ENCODE measurements at places on chromosomes 3 and 15.

DNA sequence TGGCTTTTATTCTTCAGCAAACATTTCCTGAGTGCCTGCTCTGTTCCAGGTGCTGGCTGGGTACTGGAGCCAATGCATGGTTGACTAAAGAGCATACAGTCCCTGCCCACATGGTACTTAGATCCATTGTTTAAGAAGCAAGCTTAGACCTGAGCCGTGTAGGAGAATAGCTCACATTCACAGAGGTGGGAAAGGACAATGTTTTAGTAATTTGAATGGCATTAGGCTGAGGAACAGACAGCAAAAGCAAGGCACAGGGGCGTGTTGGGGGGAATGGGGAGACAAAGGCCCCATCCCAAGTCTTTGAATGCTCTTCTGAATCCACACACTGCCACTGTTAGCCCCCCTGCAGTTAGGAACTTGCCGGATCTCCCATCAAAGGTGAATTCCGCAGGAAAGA is 388.2 kb upstream of the RGMA start:
- DNase-seq: no peak

- no peak for DNase-seq
Observed at GRCh38 chr15:40239693-40240618, 1.1 kb downstream of the PAK6 start.

DNA sequence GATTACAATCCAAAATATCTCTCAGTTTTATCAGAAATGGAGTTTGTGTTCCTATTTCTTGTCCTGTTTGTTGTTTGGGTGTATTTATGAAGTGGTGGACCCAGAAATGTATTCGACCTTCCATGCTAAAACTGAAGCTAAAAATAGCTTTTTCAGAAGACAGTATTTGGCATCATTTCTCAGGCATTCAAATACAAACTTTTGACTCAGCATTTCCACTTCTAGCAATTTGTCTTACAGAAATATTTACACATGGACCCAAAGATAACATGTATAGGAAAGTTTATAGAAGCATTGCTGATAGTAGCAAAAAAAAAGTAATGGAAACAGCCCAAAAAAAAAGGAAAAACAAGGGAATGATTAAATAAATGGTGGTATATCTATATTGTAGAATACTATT is 156.3 kb downstream of the HCN4 start:
- DNase-seq: no peak

GRCh38 chr3:185144784-185145183 is 8.1 kb downstream of the C3orf70 start:
- DNase-seq: no peak

DNA sequence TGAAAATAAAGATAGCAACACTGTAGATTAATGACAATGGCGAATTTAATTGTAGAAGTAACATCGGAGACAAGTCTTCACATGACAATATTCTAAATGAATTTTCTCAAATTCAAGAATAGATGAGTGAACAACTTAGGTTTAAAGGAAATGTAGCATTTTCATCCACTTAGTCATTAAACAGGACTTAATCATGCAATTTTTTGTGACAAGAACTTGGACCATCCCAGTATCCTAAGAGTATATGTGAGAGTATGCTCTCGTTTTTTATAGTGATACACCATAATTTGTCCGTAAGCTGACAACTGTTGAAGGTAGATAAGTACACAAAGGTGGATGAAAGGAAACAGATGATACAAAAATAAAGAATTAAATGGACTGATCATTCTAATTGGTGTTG is 81.5 kb downstream of the DLG1 start:
- no peak for DNase-seq

GRCh38 chr3:4672725-4673275 is 179.7 kb downstream of the ITPR1 start:
- no peak for DNase-seq

DNA sequence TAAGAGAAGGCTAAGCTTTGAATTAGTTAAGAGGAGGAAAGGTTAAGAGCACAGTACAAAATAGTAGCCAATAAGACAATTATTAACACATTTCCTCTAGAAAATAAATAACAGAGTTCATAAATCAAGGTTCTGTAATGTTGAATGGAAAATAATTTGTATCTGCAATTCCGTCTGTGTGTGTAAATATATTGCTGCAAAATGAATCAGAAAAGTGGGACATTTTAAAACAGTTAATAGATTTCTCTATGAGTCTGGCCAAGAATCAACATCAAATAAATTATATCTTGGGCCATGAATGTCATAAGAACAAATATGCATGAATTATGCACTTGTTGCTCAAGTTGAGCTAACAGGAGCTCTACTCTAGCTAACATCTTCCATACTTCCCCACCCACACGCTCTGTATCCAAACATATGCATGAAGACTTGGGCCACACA is 14.2 kb upstream of the SUCNR1 start:
- no peak for DNase-seq

DNA sequence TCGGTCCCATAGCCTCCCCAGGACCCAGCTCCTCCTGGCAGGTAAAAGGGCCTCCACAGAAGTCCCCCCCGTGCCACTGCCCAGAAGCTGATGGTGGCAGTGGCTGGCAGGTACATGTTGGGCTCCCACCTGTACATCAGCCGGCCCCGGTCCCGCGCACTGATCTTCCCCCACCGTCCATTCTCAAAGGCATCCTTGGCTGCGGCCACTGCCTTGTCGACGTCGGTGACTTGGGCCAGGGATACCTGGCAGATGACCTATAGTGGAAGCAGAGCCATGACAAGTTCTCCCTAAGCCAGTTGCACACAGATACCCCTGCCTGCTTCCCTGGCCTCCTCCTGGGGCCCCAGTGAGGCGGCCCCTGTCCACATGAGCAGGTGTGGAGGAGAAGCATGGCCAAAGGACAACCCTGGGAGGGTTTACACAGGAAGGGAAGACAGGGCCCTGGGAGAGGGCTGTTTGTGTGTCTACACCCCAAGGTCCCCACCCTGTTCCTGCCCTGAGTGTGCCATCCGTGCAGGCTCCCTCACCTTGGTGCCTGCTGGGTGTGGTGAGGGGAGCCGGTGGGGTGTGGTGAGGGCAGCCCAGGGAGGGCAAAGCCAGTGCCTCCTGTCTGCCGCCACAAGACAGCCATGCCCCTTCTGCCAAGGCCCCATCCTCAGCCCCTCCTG is 44.8 kb downstream of the ALDH1L1 start:
- no peak for DNase-seq

GRCh38 chr3:21464746-21465145 is 286.3 kb downstream of the ZNF385D start:
- DNase-seq: no peak

DNA sequence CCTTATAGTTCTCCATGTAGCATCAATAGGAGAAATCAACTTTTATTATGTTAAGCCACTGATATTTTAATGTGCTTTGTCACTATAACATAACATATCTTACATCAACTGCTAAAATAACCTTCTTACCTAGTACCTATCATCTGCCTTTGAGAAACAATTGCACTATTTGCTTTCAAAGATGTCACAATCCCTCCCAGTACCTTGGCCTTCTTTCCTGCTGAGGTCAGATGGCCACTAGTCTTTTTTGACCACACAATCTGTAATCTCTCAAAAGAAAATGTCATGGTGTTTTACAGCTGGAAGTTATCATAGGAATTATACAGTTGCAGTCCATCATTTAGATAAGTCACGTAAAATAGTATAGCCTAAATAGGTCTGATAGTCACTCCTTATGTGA is 247.5 kb upstream of the SLITRK3 start:
- DNase-seq: no peak

- no peak for DNase-seq
Observed at GRCh38 chr15:73366766-73367623, 1.8 kb downstream of the HCN4 start.

DNA sequence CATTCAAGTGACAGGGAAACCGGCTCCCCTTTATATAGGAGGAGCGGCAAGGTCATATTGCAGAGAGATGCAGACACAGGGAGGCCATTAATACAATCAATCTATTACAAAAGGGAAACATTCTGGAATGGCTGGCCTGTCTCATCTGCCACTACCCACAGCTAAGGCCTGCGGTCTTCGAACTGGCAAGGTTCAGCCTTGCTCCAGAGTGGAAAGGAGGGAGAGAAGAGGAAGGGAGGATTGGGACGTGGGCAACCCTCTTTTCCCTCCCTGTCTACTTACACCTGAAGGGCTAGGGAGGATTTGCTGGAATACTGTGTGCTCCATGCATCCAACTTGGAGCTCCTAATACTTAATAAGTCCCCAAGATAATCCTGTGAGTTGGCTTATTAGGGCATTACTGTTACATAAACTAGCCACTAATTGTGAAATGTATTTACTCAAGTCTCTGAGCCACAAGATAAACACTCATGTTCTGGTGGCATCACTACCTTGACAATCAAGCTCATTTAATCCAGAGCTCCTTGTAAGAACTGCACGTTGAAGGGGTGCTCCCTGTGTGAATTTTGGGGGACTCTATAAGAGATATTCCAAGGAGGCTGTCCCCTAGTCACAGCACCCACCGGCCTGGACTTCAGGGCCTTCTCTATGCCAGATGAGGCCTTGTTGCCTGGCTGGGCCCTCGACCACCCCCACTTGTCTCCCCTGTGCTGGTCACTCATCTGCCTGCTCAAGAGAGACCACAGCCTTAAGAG is 19.7 kb upstream of the CCDC174 start:
- DNase-seq: no peak

GRCh38 chr3:125050488-125051090 is 5.2 kb downstream of the HEG1 start:
- DNase-seq: no peak

- DNase-seq: no peak
Observed at GRCh38 chr15:64883997-64884511, 27.6 kb upstream of the ANKDD1A start.

DNA sequence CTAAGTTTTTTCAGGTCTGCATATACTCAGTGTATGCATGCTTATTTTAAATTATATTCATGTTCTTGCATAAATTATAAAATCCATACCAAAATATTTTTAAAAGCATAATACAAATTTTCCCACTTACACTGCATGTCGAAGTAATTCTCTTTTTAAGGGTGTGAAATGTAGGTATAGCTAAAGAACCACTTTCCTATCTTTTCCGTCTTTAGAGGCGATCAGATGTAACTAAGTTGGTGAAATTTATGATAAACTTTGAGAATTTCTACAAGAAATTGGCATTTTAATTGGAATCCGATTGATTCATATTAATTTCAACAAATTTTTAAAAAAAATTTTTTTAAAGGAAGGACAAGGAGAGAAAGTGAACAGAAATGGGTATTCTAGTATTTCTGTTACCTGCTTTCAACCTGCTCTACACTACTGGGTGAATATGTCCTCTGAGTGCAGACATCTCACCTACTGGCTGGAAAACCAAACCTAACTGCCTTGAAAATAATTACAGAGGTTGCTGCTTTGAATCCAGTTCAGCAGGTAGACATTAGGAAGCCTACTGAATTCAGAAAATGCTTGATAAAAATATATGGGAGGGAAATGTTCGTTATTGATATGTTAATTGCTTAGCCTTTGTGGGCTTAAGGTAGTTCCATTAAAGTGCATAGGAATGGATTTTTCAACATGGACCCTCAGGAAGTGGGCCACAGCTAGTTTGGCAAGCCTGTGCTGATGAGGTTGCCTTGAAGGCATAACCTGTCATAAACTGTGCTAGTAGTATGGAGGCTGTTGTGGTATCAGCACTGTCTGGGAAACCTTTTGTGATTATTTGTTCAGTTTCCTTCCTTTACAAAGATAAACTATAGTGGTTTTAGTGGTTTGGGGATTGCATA is 5.1 kb downstream of the TRIM71 start:
- no peak for DNase-seq

GRCh38 chr3:132660052-132660810 is at the start of gene UBA5:
Gene UBA5 (plus strand): TSS chr3:132660329. CDS start chr3:132660538, 209 bp downstream.
- peak; percentile 81 for DNase-seq

DNA sequence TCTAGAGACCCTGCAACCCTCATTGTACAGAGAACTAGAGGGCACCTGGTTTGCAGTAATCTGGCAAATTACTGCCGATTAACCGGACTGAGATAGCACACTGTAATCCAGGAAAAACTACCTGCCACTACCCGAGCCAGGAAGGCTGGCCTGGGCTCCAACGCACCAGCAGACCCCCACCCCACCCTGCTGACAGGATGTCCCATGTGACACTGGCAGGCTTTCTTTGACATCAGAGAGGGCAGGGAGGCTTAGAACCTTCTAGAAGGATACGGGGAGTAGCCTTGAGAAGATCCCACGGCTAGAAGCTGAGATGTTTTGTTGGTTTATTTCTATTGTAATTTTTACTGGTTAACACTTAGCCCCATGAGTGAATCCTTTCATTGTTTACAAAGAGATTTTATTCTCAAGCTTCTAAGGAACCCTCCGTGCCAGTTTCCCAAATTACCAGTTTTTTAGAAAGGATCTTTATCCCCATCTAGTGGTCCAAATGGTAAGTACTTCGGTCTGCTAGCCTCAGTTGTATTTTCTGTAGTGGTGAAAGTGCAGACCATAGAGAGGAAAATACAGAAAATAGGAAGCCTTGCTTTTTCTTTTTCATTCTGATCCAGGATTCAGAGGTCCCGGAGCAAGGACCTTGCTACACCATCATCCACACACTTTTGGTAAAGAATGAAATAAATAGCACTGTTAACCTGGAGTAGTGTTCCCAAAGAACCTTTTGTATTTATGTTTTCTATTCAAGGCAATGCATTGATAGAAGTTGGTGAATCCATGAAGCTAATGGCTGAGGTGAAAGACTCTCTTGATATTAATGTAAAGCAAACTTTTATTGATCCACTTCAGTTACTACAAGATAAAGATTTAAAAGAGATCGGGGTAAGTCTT is 81.9 kb upstream of the ADAMTSL3 start:
- peak; percentile 9 for DNase-seq

DNA sequence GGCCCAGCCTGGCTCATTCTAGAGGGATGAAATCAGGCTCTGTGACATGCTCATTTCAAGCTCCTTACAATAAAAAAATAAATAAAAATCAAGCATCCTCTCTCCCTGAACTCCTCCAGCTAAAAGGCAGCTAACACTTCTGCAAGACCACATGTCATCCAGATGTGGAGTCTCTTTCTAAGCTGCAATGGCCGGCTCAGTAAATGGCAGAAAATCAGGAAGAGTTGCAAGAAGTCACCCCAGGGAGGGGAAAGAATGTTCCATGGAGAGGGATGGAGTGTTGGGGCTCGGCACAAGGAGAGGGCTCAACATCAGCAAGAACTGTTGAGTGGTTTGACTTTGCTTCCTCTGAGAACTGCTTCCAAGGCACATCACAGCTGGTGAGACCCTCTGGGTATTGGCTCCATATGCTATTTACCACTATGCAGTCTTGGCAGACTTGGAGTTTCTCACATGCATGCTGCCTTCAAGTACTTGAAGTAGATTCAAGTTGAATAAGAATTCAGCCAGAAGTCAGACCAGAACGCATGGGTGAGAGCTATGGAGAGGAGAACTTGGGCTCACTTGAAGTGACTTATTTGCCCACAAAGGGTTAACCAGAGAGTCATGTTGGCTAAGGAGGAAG is 689.0 kb downstream of the NTRK3 start:
- no peak for DNase-seq

- DNase-seq: no peak
Observed at GRCh38 chr3:55484191-55484689, 2.9 kb downstream of the WNT5A start.

GRCh38 chr15:48532946-48533345 is 112.6 kb downstream of the FBN1 start:
- DNase-seq: no peak

DNA sequence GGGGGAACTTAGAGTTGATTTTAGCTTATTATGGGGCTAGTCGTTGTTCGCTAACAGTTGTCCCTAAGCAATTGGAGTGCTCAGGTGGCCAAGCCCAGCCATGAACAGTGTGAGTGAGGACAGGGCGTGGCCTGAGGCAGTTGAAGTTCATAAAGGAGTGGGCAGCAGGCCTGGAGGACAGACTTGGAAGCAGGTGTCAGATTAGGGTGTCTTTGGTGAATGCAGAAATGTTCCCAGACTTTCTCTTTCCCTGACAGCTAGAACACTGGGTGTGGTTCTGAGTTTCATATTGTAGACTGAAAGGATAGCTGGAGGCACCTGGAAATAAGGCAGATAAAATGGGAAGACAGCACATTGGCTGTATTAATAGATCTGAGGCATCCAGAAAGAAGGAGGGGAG is 59.8 kb upstream of the FGD5 start:
- no peak for DNase-seq

All from OCI-LY7 (cell line).